Heart right ventricle (tissue), 16 donors: ENCODE measurements at places on chromosomes 5 and 9. TPM values are rescaled to one million over a fixed set of nuclear protein-coding genes. Genes with fewer than 3 reads are reported as not detected.

The MYOT gene
- polyA plus RNA-seq = 6.4 TPM

The ARL10 gene
- polyA plus RNA-seq = 1.5 TPM

DNA sequence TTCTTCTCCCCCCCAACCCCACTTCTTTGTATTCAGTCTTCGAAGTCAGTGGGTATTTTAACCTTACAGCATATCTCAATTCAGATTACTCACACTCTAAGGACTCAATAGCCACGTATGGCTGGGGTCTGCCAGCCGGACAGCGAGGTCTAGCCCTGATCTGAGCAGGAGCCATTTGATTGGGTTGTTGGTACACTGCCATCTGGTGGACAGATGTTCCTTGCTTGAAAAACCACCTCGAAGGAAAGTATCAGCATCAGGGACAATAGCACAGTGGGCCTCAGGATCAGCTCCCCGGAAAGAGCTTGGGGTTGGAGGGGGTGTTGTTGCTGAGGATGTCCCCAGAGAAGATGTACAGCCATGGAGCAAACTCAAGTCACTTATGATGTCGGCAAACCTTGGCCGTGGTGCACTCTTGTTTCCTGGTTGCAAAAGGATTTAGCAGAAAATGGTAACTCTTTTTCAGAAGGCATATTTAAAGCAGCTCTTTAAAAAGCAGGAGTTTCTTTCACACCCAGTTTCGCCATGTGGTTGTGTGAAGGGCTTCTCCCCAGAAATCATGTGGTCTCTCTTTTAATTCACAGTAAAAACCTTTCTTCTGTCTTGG lies 31.7 kb upstream of the KCNMB1 start:
- DNase-seq = peak; percentile 75

DNA sequence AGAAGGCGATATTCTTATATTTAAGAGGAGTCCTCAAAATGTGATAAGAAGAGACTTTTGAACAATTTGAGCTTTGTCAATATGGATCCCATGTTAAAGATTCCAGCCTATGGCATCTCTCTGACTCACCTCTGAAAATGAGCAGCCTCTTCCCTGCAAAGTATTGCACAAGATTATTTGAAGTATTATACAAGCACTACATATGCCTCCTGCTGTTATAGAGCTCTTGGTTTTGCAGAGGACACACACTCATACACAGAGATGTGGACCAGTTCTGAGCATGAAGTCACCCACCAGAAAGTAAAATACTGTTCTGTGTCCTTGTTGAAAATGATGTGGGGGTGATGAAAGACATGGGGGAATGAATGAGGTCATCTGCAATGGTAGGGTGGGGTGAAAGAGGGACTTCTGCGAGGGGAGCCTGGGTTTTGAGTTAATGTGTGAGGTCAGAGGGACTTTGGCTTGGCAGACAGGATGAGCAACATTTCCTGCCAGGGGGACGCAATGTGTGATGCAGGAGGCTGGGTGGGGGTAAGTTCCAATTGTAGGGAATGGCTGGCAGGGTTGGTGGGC lies 25.8 kb downstream of the FBXL7 start:
- no peak for DNase-seq

GRCh38 chr5:118687661-118688621 lies 300.4 kb downstream of the DTWD2 start:
- DNase-seq = no peak

DNA sequence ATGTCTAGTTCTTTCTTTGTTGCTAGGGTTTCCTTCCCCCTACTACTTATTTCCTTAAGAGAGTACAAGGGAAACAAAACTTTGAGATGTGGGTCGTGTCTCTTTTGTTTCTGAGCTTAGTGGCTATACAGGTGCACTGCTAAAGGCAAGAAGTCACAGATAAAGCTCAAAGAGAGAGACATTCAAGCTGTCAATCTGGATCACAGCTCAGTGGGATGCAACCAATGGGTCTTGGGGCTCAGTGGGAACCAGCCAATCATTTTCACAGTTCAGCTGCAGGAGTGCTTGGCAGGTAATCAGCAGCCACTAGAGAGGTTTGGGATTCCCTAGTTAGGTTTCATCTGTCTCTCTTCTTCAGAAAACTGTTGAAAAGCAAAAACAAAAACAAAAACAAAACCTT lies 135.4 kb upstream of the SGCD start:
- no peak for DNase-seq

- DNase-seq = no peak
Measured at GRCh38 chr5:137245438-137245837, 253.7 kb downstream of the SPOCK1 start.

- no peak for DNase-seq
Measured at GRCh38 chr9:5263351-5264218, 32.4 kb downstream of the INSL4 start.
